ENCODE measurements at places on chromosomes 2 and 18. TPM values are rescaled to one million over a fixed set of nuclear protein-coding genes. Genes with fewer than 3 reads are reported as not detected.

ST8SIA3 gene
- total RNA-seq = not detected

- DNase-seq = no peak
- H3K27me3 ChIP-seq = no peaks in the 10 kb centered on the region
- no peak overlapping the region for H3K4me3 ChIP-seq
- no peak overlapping the region for H3K27ac ChIP-seq
Observed at GRCh38 chr2:238483656-238484055, 56.9 kb downstream of the ASB1 start.

KCNS3 gene
- total RNA-seq = 0.41 TPM

DNA sequence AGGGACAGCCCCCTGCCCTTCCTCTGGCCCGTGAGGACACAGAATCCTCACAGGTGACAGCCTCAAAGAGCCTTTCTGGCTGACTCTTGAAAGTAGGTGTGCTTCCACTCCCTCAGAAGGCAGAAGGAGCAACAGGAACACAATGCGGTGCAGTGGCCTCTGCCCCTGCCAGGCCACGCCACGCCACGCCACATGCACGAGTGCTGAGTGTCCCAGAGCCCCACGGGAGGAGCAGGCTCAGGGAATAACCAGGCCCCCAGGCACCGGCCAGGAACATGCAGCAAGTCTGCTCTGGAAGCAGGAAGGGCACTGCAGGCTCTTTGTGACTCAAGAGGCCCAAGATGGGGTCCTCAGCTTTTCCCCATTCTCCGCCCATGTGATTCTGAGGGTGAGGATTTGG lies 18.1 kb upstream of the CCDC74B start:
- H3K4me1 ChIP-seq = no peaks in the 10 kb centered on the region
- H3K4me3 ChIP-seq = no peak overlapping the region
- DNase-seq = no peak
- H3K27me3 ChIP-seq = no peaks in the 10 kb centered on the region

INHA gene
- 2.7 TPM for total RNA-seq

- no peaks in the 10 kb centered on the region for H3K36me3 ChIP-seq
- H3K27me3 ChIP-seq = no peaks in the 10 kb centered on the region
- H3K27ac ChIP-seq = no peak overlapping the region
- peaks cover 9% of the 10 kb centered on the region for H3K4me1 ChIP-seq
- H3K4me3 ChIP-seq = no peak overlapping the region
Observed at GRCh38 chr2:214529514-214529913, 118.7 kb downstream of the VWC2L start.

GRCh38 chr2:69704446-69704845 lies 37.5 kb upstream of the ANXA4 start:
- peaks cover 10% of the 10 kb centered on the region for H3K27me3 ChIP-seq
- no peak overlapping the region for H3K4me3 ChIP-seq
- H3K36me3 ChIP-seq = peaks cover 2% of the 10 kb centered on the region
- no peak overlapping the region for H3K27ac ChIP-seq
- H3K4me1 ChIP-seq = no peaks in the 10 kb centered on the region

GCG gene
- 0.31 TPM for total RNA-seq

COLEC11 gene
- not detected for total RNA-seq

ASB18 gene
- not detected for total RNA-seq

DNA sequence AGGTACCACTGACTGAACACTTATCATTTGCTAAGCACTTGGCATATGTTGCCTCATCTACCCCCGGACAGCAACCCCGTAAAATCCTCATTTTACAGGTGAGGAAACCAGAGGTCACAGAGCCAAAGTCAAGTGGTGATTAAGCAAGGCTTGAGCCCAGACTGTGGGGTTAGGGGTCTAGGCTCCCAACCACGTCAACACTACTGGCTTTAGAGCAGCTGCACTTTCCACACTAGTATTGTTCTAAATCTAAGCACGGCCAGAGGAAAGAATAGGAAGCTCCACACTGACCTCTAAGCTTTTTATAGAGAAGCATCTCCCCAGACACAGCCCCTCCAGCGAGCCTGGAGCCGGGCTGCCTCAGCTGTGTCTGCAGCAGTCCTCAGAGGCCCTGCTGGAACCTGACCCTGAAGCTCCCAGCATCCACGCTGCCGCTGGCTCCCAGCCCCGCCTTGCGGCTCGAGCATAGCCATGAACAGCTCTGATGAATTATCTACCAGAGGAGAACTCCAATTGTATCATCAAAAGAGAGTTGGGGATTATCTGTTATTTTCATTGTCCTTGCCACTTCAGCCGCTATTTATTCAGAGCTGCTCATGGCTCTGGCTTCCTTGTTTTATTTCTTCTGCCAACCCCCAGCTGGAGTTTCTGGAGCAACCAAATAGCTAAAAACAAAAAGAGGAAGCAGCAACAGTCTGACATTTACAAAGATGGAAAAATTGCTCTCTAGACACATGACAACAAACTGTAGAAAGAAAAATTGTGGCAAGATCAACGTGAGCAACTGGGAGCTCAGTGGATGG lies 62.2 kb upstream of the RTN4 start:
- H3K36me3 ChIP-seq = no peaks in the 10 kb centered on the region
- no peaks in the 10 kb centered on the region for H3K27me3 ChIP-seq
- DNase-seq = no peak
- H3K27ac ChIP-seq = peak overlapping the region; percentile 97

DNAH7 gene
- total RNA-seq = 0.20 TPM

DNA sequence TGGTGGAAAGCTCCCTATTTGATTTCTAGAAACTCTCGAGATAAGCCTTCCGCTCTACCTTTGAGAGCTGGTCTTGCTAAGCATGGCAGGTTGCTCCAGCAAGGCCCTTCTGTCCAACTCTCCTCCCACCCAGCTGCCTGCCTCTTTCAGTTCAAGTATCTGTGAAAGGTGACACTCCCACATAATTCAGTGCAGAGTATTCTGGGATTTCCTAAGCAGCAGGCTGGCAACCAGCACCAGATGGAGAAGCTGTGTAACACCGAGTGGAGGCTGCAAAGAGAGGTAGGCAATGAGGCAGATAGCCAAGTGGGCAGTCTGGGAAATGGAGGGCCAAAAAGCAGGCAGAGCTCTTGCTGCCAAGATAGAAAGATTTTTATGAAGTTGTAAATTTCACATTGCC lies 88.4 kb upstream of the CAVIN2 start:
- DNase-seq = no peak
- H3K36me3 ChIP-seq = no peaks in the 10 kb centered on the region
- no peaks in the 10 kb centered on the region for H3K4me1 ChIP-seq
- H3K4me3 ChIP-seq = no peak overlapping the region

Measured in chondrocyte (in vitro differentiated cells).